ENCODE measurements at places on chromosomes 7 and 10.

GRCh38 chr7:131164025-131164925 is 163.4 kb upstream of the MKLN1 start:
- no peak for DNase-seq

DNA sequence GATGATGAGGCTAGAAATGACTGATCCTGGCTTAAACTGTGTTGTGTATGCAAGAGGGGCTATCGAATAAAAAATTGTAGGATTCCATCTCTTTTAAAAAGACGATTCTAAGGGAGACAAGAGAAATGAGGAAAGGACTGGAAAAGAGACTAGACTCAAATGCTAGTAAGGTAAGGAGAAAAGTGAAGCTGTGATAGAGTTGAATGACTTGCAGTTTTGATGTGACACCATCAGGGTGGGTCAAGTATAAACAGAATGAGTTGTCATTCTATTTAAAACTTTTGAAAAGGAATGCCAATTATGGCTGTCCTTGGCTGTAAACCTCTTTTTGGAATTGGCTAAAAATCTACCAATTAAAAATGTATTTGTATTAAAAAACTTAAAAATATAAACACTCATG is 184.5 kb upstream of the PHF14 start:
- DNase-seq, result no peak

DNA sequence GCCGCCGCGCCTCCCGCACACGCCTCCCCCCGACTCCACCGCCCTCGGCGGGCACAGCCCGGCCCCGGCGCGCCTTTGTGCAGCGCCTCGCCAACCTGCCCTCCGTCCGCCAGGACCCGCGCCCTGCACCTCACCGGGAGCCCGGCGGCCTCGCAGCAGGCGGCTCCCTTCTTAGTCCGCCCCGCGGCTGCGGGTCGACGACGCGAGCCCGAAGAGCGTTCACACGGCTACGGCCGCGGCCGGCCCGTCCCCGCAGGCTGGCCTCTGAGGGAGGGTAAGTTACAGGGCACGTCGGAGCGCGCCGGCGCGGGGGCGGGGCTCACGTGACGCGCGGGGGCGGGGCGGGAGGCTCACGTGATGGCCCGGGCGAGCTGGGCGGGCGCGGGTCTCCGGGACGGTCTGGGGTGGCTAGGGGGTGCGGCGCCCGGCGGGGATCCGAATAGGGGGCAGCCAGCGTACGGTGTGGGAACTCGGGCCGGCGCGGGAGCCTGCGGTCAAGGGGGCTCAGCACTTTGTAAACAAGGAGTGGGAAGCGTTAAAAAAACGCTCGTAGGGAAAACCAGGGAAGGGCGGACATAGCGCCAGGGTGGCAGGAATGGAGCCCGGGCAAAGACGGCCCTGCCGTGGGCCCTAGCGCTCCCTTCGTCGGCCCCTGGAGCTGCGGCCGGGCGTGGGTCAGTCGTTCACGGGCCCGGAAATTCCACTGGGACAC is at the start of gene ARHGAP12:
ARHGAP12 (minus strand) TSS at position 283 of the 712 bp plus-strand sequence. CDS start 19,976 bp downstream, outside the sequence.
- peak; percentile 85 for DNase-seq

DNA sequence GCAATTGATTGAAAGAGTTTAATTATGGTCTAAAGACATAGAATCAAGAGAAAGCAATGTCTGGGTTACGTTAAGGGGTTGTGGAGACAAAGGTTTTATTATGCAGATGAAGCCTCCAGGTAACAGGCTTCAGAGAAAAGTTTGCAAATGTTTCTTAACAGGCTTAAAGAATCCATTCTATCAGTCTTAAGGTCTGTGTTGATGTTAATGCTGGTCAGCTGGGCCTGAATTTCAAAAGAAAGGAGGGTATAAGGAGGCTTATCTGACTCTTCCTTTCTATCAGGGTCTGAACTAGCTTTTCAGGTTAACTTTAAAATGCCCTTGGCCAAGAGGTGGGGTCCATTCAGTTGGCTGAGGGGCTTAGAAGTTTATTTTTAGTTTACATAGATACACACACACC is 1004.5 kb upstream of the C7orf33 start:
- DNase-seq, result no peak

DNA sequence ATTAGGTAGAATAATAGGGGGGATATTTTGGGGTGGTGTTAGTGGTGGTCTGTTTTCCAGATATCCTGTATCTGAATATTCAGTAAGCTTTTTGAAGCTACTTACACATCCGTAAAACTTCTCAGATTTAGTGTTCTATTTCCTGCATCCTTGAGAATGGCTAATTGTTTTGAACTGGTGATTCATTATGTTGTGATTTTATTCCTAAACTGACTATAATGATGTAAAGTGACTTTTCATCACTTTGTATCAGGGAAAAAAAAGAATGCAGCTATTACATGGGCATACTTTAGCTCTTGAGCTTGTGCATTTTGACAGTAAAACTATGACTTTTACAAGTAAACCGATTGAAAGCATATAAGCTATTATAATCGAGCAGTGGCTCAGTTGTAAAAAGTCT is 18.2 kb downstream of the WAC start:
- no peak for DNase-seq

GRCh38 chr7:85806321-85806720 is 619.5 kb upstream of the SEMA3D start:
- DNase-seq, result no peak

- no peak for DNase-seq
These were observed 583.5 kb upstream of the MKI67 start for GRCh38 chr10:128709686-128710085.

All from activated naive CD4-positive, alpha-beta T cell treated with anti-CD3 and anti-CD28 coated beads, Interleukin-2, amount 50 U/mL, for 16 hours (primary cell).